T-helper 17 cell (primary cell): ENCODE measurements at places on chromosomes 5 and 9.

GRCh38 chr5:36772276-36773140 lies 104.1 kb upstream of the NIPBL start:
- peaks cover 2% of the 10 kb centered on the region for H3K36me3 ChIP-seq
- H3K4me3 ChIP-seq = no peak overlapping the region
- no peak for DNase-seq
- H3K27me3 ChIP-seq = peaks cover 6% of the 10 kb centered on the region
- H3K27ac ChIP-seq = no peak overlapping the region

DNA sequence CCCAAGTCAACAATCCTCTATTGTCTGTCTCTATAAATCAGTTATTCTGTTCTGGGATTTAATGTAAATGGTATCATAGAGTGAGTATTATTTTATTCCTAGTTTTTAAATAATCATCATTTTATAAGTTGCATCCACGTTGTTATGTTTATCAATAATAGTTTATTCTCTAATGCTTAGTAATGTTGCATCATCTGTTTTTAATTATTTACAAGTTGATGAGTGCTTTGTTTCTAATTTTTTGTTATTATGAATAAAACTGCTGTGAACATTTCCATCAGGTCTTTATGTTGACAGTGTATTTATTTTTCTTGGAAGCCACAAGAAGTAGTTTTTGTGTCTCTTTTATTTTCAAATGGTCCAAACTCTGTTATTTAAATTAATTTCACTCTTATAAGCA lies 1201.2 kb upstream of the CDH6 start:
- H3K4me3 ChIP-seq = no peak overlapping the region
- H3K27ac ChIP-seq = no peak overlapping the region
- H3K27me3 ChIP-seq = no peaks in the 10 kb centered on the region

GRCh38 chr9:84343111-84343521 lies 2.6 kb upstream of the SLC28A3 start:
- no peaks in the 10 kb centered on the region for H3K36me3 ChIP-seq
- H3K27ac ChIP-seq = no peak overlapping the region

DNA sequence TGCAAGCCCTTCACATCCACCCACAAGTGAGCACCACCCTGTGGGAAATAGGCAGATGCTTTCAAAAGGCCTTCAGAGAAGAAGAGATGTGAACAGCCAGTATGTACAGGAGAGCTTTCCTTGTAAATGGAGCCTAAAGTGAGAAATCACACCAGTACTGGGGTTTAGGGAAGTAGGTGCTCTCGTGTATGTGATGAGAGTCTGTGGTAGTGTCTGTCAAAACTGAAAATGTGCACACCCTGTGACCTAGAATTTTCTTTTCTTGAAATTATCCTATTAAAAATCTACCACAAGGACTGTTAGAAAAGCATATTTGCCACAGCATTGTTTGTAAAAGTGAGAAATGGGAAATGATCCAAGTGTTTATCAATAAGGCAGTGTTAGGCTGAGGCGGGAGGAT lies 16.6 kb downstream of the OTULINL start:
- no peaks in the 10 kb centered on the region for H3K27me3 ChIP-seq
- peak overlapping the region; percentile 99 for H3K27ac ChIP-seq
- no peak for DNase-seq
- peaks cover 50% of the 10 kb centered on the region for H3K4me1 ChIP-seq

- no peaks in the 10 kb centered on the region for H3K27me3 ChIP-seq
- H3K36me3 ChIP-seq = no peaks in the 10 kb centered on the region
- peak overlapping the region; percentile 72 for H3K27ac ChIP-seq
- H3K4me1 ChIP-seq = peaks cover 14% of the 10 kb centered on the region
- DNase-seq = no peak
- no peak overlapping the region for H3K4me3 ChIP-seq
Observed at GRCh38 chr9:124291801-124292396, 34.1 kb downstream of the NEK6 start.

GRCh38 chr9:126700903-126701812 lies 87.4 kb downstream of the LMX1B start:
- no peak for DNase-seq
- H3K27me3 ChIP-seq = peaks cover 66% of the 10 kb centered on the region
- H3K27ac ChIP-seq = peak overlapping the region; percentile 39
- peaks cover 9% of the 10 kb centered on the region for H3K4me1 ChIP-seq
- no peaks in the 10 kb centered on the region for H3K36me3 ChIP-seq

GRCh38 chr9:28270156-28270555 lies 696.9 kb upstream of the C9orf72 start:
- DNase-seq = no peak
- H3K27ac ChIP-seq = no peak overlapping the region
- H3K4me3 ChIP-seq = no peak overlapping the region
- no peaks in the 10 kb centered on the region for H3K4me1 ChIP-seq
- H3K36me3 ChIP-seq = no peaks in the 10 kb centered on the region

DNA sequence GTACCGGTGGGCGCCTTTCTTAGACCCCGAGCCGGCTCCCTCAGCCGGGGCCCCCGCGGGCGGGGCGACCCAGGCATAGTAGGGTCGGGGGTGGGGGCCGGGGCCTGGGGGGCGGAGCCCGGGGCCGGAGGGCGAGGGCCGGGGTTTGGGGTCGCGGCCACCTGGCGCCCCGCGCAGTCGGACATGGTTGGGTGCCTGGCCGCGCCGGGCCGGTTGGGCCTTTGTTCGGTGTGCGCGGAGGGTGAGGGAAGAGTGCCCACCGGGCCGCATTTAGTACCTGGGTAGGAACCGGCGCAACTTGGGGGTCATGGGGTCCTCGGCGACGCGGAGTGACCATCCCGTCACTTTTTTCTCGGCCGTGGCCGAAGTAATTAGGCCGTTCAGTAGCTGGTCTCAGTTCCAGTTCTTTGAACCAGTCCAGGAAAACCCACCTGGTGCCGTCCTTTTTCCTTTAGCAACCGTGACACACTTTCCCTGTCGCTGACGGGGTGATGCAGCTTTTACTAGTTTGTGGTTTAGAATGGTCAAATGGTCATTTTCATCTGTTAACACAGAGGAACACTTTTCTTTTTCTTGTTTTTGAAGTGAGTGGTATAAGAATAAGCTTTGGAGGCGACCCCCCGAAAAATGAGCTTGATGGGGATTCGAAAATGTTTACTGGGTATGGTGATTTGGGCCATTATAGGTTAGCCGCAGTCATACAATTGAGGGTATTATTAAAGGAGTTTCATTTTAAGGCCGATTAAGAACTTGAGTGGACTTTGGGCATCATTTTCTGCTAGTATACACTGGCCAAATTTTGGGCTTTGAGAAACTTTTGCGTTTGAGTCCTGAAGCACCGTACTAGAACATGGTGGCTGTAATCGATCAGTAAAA lies 589 bp downstream of the CKS2 start:
- peaks cover 5% of the 10 kb centered on the region for H3K36me3 ChIP-seq
- DNase-seq = no peak
- peak overlapping the region; percentile 98 for H3K27ac ChIP-seq
- H3K4me1 ChIP-seq = peaks cover 17% of the 10 kb centered on the region

DNA sequence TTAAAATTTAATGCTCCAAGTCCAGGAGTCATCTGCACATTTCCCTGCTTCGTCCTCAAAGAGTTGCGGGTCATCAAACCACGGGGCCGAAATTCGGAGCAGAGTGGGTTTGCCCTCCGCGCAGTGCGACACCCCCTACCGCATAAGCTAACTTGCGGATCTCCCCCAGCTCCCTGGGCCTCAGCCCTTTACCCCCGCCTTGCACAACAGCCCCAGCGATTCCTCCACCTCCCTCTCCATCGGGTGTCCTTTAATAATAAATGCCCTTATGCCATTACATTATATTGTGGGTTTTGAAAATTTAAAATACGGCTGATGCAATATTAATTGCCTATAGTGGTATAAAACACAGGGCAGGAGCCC lies 3.9 kb downstream of the POU4F3 start:
- H3K27ac ChIP-seq = no peak overlapping the region
- no peak overlapping the region for H3K4me3 ChIP-seq
- peaks cover 94% of the 10 kb centered on the region for H3K27me3 ChIP-seq
- DNase-seq = no peak
- H3K4me1 ChIP-seq = peaks cover 25% of the 10 kb centered on the region
- peaks cover 5% of the 10 kb centered on the region for H3K36me3 ChIP-seq

- no peak overlapping the region for H3K27ac ChIP-seq
- no peaks in the 10 kb centered on the region for H3K36me3 ChIP-seq
- DNase-seq = no peak
- H3K4me3 ChIP-seq = no peak overlapping the region
Observed at GRCh38 chr9:3177146-3177761, 333.4 kb upstream of the PUM3 start.

- peak overlapping the region; percentile 94 for H3K4me3 ChIP-seq
- no peak for DNase-seq
- no peaks in the 10 kb centered on the region for H3K36me3 ChIP-seq
- peaks cover 35% of the 10 kb centered on the region for H3K4me1 ChIP-seq
Observed at GRCh38 chr9:120711841-120712538, 2.3 kb downstream of the MEGF9 start.

GRCh38 chr5:55533521-55534435 lies 986 bp downstream of the PLPP1 start:
- H3K27ac ChIP-seq = peak overlapping the region; percentile 87
- no peaks in the 10 kb centered on the region for H3K36me3 ChIP-seq
- H3K27me3 ChIP-seq = no peaks in the 10 kb centered on the region

- peaks cover 13% of the 10 kb centered on the region for H3K4me1 ChIP-seq
- H3K36me3 ChIP-seq = no peaks in the 10 kb centered on the region
- H3K4me3 ChIP-seq = no peak overlapping the region
- H3K27ac ChIP-seq = no peak overlapping the region
Observed at GRCh38 chr9:95307538-95307937, 10.0 kb downstream of the FANCC start.

DNA sequence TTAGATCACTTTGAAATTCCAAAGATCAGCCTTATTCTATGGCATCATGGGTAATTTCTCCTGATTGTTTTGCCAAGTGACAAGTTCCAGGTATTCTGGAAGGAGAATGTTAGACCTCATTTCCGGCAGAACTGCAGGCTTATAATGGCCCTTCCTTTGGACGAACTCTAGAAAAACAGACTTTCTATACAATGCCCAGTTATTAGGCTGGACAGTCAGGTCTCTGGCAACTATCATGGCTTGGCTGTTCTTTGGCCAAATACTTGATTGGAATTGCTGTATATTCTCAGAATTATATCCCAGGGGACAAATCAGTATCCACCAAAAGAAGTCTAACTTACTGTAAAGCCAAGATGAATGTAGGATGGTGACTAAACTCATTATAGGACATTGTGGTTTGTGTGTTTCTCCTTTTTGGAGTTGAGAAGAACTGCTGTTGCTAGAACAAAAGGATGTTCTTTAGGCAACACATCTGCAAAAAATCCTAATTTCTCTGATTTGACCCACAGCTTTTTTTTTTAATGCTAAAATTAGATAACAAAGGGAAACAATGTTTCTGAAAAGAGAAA lies 69.0 kb downstream of the ADAMTSL1 start:
- no peaks in the 10 kb centered on the region for H3K4me1 ChIP-seq
- no peak overlapping the region for H3K4me3 ChIP-seq
- no peak overlapping the region for H3K27ac ChIP-seq
- H3K36me3 ChIP-seq = no peaks in the 10 kb centered on the region

GRCh38 chr9:14608540-14608939 lies 84.7 kb downstream of the ZDHHC21 start:
- no peak overlapping the region for H3K27ac ChIP-seq
- no peak overlapping the region for H3K4me3 ChIP-seq
- DNase-seq = no peak
- H3K27me3 ChIP-seq = no peaks in the 10 kb centered on the region
- no peaks in the 10 kb centered on the region for H3K4me1 ChIP-seq

DNA sequence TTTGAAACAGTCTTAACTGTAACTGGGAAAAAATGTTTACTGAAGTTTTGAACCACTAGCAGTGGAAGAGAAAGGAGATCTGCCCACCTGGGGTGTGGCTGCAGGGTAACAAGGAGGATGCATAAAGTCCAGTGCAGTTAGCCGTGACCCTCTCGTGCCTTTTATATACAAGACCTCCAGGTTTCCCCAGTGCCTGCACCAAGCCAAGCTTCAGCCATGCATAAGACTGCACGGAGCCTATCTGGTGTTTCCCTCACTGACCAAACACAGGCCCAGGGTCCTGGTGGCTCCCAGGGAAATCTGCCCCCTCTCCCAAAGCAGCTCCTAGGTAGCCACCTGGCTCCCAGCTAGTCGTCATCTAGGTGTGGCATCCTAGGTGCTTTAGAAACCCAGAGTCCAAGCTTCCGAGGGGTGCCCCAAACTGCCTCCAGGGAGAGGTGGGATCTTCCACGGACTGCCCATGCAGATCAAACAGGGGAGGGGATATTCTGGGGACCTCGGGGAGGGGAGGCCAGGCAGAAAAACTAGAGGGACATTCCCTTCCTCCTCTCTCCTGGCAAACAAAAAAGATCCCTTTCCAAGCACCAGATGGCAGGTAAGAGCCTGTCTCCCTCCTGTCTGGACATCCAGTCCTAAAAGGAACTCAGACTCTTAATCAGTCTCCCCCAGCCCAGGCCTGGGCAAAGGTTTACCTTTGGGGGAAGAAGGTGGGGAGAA lies 2.7 kb downstream of the SHB start:
- peaks cover 5% of the 10 kb centered on the region for H3K27me3 ChIP-seq
- no peak for DNase-seq
- no peak overlapping the region for H3K27ac ChIP-seq
- H3K4me1 ChIP-seq = peaks cover 21% of the 10 kb centered on the region

GRCh38 chr9:99162759-99163364 lies 57.9 kb downstream of the TGFBR1 start:
- DNase-seq = no peak
- H3K4me1 ChIP-seq = peaks cover 9% of the 10 kb centered on the region
- no peaks in the 10 kb centered on the region for H3K27me3 ChIP-seq
- H3K4me3 ChIP-seq = no peak overlapping the region
- H3K27ac ChIP-seq = no peak overlapping the region
- no peaks in the 10 kb centered on the region for H3K36me3 ChIP-seq

DNA sequence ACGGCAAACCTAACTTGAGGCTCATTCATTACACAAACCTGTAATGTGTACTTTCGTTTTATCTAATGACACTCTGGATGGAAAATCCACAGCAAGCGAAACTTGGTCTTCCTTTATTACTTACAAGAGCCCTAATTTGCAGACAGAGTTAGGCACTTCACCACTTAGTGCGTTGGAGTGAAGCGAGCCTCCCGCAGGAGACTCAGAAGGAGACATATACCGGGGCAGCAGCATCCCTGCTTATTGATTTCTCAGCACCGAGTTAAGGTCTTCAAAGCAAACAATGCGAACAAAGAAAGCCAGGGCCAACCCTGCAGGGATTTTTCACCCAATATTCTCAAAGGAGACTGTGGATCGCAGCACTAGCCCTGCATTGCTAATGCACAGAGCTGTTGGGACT lies 28.6 kb downstream of the LSM11 start:
- peaks cover 13% of the 10 kb centered on the region for H3K27me3 ChIP-seq
- H3K4me1 ChIP-seq = peaks cover 8% of the 10 kb centered on the region
- H3K4me3 ChIP-seq = peak overlapping the region; percentile 45
- no peak for DNase-seq

GRCh38 chr9:82062245-82062644 lies 73.7 kb downstream of the SPATA31D1 start:
- H3K27me3 ChIP-seq = no peaks in the 10 kb centered on the region
- no peak overlapping the region for H3K27ac ChIP-seq
- no peaks in the 10 kb centered on the region for H3K36me3 ChIP-seq
- no peaks in the 10 kb centered on the region for H3K4me1 ChIP-seq

- peaks cover 5% of the 10 kb centered on the region for H3K36me3 ChIP-seq
- DNase-seq = no peak
- no peak overlapping the region for H3K4me3 ChIP-seq
- H3K4me1 ChIP-seq = peaks cover 9% of the 10 kb centered on the region
- peaks cover 6% of the 10 kb centered on the region for H3K27me3 ChIP-seq
Observed at GRCh38 chr5:175714479-175715085, 56.7 kb downstream of the HRH2 start.

- H3K27ac ChIP-seq = no peak overlapping the region
- DNase-seq = no peak
- H3K4me3 ChIP-seq = no peak overlapping the region
- H3K4me1 ChIP-seq = no peaks in the 10 kb centered on the region
- H3K27me3 ChIP-seq = peaks cover 58% of the 10 kb centered on the region
Observed at GRCh38 chr5:6473284-6473683, 24.6 kb downstream of the UBE2QL1 start.
